ENCODE measurements at places on chromosomes 3 and 15.

DNA sequence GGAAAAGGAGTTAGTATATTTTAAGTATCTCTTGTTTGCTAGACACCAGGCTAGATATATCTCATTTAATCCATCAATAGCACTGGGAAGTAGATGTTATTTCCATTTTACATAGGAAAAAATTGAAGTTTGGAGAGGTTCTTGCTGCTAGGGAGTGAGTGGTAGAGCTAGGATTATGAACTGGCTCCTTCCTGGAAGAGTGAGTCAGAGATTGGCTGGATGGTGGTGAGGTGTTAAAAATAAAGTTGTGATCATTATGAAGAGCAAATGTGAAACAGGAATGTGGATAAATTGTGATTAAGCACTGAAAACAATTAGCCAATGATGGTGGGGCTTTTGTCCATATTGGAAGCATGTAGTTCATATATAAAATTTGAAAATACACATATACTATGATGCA lies 234.2 kb downstream of the WNT5A start:
- no peak for DNase-seq

DNA sequence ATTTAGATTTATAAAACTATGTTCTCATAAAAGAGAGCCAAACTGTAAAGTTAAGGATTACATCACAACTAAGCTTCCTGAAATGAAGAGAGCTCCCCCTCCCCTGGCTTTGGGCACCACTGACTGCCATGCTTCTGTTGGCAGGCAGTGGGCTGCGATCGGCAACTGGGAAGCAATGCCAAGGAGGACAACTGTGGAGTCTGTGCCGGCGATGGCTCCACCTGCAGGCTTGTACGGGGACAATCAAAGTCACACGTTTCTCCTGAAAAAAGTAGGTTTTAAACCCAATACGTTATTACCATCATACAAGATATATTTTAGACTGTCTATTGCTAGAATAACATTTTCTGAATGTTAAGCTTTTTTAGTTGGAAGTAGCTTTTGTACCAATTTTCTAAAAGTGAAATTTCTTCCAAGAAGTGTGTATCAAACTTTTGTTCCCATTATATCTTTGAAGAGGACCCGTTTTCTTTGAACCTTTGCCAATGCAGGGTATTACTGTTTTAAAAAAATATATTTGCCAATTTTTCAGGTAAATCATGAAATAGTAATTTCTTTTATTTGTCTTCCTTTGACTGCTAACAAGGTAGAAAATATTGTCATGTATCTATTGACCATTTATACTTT lies 184.1 kb downstream of the ADAMTSL3 start:
- DNase-seq: no peak

DNA sequence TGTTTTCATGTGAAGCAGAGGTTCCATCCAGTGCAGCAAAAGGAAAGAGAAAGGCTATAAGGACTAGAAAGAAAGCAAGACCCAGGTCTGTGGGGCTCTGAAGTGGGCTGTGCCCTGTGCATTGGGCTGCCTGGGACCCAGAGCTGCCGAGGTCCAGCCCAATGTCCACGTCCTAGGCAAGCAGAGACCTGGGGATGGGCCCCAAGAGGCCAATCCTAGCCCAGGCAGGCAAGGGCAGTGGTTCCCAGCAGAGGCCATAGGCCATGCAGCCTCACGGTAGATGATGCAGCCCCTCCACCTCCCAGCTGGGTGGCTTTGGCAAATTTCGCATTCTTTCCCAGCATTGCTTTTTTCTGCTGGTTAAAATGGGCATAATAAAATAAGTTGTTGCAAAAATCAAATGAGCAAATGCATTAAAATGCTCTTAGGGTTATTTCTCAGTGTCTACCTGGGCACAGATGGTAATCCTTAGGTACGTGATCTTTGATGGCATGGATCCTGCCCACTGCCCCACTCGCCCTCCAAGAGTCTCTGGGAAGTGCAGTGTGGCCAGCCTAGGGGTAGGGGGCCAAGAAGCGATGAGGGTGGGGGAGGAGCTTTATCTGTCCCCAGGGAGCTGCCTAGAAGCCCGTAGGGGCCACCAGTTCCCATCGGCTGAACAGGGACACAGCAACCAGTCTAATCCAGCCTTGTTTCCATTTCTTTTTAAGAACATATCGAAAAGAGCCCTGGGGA lies 22.3 kb upstream of the GP9 start:
- no peak for DNase-seq

GRCh38 chr3:41234823-41235721 lies 35.8 kb downstream of the CTNNB1 start:
- DNase-seq: no peak

GRCh38 chr3:45026957-45027356 lies 854 bp downstream of the CLEC3B start:
- no peak for DNase-seq

DNA sequence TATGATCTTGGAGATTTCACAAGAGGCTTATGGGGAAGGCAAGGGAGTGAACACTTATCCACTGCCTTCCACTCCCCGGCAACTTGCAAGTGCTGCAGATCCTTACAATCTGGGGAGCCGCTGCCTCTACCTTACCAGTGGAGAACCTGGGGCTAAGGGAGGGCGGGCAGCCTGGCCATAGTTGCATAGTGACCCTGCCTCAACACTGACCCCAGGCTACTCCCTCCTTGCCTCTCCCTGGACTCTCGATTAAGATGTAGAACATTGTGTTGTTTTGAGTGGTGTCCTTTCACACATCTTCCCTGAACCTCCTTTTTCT lies 30.6 kb downstream of the SLC6A11 start:
- no peak for DNase-seq

- no peak for DNase-seq
Measured at GRCh38 chr3:70952033-70952747, 631.3 kb downstream of the FOXP1 start.

GRCh38 chr3:194787072-194787471 lies 101.4 kb downstream of the FAM43A start:
- DNase-seq: no peak

DNA sequence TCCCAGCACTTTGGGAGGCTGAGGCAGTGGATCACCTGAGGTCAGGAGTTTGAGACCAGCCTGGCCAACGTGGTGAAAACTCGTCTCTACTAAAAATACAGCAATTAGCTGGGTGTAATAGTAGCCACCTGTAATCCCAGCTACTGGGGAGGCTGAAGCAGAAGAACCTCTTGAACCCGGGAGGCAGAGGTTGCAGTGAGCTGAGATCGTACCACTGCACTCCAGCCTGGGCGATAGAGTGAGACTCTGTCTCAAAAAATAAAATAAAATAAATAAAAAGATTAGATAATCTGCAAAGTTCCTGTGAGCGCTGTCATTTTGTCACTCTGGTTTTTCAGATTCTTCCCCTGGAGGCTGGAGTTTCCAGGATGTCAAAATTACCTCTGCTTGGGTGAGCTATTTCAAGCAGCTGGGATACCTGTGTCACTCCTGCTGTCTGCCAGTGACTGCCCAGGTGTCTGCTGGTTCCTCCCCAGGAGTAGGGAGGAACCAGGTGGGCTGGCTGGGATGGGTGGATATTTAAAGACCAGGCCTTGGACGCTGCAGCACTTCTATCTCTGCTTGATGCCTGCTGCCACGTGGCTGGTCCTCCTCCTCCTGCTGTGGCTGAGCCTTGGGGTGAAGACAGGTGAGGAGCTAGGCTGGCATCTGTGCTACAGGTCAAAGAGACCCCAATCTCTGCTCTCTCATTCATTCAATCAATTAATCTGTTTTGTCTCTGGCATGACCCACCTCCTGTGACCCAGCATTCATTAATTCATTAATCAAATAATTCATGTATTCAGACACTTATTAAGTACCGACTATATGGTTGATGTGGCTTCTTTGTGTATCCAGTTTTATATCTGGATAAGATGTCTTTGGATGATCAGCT lies 19.5 kb upstream of the MUC20 start:
- DNase-seq: no peak

- no peak for DNase-seq
Measured at GRCh38 chr3:100197876-100198275, 62.9 kb upstream of the TBC1D23 start.

GRCh38 chr3:148707601-148708380 lies 10.1 kb downstream of the AGTR1 start:
- no peak for DNase-seq

DNA sequence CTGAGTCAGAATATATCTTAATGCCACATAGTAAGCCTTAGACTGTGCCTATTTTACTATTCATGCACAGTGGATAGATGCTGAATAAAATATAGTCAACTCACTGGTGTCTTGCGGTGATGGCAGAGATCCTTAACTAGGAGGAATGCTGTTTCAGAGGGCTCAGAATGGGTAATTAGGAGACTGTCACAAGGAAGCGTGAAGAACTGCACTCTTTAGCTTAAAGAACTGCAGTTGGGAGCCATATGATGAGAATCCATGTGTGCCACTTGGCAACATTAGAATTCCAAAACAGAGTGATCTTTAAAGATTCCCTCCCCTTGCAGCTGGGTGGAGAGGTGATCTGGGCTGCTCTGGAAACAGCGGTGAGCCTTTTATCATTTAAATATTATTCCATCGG lies 357.6 kb downstream of the MCTP2 start:
- no peak for DNase-seq

GRCh38 chr3:25783661-25784512 lies 644 bp upstream of the NGLY1 start:
- peak; percentile 45 for DNase-seq

DNA sequence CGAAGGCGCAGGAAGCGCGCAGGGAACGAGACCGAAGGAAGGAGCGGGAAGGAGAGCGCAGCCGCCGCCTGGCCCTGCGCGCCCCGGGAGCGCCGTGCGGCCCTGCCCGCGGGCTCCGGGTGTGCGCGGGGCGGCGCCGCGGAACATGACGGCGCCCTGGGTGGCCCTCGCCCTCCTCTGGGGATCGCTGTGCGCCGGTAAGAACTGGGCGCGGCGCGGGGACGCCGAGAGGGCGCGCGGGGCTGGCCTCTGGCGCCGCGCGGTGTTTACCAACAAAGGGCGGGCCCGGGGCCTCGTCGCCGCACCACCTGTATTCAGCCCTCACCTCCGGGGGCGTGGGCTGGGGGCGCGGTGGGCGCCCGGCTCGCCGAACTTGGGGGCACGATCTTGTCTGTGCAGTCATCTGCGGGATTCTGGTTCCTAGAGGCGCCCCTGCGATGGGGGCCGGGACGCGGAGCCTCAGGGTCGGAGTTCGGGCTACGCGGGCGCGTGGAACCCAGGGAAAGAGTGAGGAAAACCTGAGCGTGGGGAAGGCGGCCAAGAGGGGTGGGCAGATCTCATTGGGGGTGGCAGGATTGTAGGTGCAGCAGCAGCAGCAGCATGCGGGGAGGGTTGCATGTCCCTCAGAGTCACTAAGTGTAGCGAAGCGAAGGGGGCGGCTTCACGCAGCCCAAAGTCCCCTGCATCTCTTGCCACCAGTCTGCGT lies 641 bp downstream of the ACVR2B start:
- DNase-seq: no peak

DNA sequence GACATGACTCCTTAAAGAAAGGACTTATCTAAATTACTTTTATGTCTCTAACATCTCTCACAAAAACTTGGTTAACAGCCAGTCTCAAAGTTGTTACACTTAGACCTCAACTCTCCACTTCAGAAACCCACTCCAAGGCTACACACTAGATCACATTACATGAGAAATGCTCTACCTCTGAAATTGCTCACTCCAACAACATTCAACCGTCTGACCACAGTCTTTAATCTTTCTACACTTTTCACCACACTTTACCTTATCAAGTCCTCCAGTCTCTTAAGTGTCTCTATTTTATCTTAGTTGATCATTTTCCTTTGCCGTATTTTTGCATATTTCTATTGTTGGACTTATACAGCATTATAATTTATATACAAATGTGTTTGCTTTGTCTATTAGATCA lies 5.8 kb downstream of the SLC12A6 start:
- no peak for DNase-seq

DNA sequence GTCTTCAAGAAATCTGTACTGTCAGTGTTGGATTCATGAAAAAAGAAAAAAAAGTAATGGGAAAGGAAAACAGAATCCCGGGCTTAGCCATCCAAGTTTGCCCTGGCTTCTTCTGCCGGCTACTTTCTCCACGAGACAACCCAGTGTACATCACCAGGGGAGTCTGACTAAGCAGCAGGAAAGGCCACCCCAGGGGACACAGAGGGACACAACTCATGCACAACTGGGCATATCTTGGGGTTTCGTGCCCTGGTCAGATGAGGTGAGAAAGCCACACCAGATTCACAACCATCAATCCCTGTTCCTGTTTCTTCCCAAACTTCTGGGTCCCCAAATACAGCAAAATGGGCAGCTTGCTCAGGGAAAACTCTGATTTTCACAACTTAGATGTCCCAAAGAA lies 33.2 kb downstream of the ADAMTS17 start:
- DNase-seq: no peak

- DNase-seq: no peak
Measured at GRCh38 chr3:134864636-134865035, 69.6 kb downstream of the EPHB1 start.

- DNase-seq: peak; percentile 27
Measured at GRCh38 chr15:78067328-78068228, 9.9 kb downstream of the TBC1D2B start.

GRCh38 chr15:42724276-42724675 lies 12.7 kb downstream of the CDAN1 start:
- DNase-seq: no peak

- no peak for DNase-seq
Measured at GRCh38 chr15:73818308-73818985, 54.9 kb upstream of the TBC1D21 start.

- DNase-seq: no peak
Measured at GRCh38 chr15:42111924-42112323, 17.6 kb upstream of the PLA2G4D start.

GRCh38 chr3:42733501-42734262 lies 31.1 kb upstream of the HHATL start:
- DNase-seq: no peak

DNA sequence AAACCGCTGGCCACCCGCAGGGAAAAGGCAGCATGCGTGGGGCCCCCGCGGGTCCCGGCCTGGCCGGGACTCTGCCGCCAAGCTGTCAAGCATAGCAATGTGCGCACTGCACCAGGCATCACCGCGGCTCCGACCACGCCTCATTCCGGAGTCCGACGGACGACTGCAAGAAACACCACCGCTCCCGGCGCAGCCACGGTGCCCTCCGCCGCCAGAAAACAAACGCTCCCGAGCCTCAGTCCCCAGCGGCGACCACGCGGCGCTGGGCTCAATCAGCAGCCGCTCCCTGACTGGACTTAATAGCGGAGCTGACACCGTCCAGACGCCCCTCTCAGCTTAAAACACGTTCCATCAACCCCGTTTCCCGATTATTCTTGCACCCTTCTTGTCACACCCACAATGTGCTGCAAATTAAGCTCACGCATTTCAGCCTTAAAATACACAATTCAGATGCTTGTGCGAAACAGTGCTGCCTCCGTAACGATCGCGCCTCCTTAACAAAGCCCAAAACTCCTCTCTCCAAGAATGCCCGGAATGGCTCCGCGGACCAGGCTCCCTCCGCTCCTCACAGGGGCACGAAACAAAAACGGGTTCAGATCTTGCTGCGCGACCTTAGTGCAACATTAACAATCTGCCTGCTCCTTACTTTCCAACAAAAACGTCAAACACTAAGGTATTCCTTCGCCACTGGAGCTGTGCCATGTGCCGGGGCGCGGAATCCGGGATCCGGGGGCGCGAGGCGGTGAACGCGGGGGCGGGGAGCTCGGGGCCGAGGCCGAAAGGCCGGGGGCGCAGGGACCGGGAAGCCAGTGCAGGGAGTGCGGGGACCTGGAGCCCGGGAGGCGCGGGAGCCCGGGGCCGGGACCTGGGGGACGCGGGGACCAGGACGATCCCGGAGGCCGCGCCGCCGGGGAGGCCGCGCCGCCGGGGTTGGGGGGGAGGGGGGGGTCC lies 655 bp downstream of the CYFIP1 start:
- no peak for DNase-seq

Measured in NCI-H1092 (cell line).